ENCODE measurements at places on chromosomes 5 and 9.

DNA sequence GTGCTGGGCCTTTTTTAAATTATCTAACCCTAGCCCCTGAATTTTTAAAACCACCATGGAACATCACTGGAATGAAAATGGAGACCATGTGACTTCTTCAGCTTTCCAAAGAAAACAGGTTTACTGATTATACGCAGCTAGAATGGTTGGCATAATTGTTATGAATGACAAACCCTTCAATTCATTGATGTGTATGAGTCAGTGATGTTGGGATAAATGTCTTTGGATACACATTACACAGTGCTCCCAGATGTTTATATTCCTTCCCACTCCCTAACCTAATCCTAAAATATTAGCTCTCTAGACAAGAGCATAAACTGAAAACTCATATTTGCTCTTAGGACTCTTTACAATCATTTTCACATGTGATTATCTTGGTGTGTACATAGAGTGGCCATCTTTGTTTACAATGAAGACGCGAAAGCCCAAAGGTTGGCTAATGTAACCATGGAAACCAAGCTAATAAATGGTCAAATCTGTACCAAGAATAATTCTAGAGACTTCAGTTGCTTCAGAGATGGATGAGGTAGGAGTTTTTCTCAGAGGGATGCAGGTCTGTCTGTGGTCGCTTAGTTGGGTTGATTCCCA lies 131.2 kb upstream of the HMHB1 start:
- DNase-seq = no peak

- no peak for DNase-seq
These were observed 63.8 kb upstream of the RNF130 start for GRCh38 chr5:180135128-180135955.

DNA sequence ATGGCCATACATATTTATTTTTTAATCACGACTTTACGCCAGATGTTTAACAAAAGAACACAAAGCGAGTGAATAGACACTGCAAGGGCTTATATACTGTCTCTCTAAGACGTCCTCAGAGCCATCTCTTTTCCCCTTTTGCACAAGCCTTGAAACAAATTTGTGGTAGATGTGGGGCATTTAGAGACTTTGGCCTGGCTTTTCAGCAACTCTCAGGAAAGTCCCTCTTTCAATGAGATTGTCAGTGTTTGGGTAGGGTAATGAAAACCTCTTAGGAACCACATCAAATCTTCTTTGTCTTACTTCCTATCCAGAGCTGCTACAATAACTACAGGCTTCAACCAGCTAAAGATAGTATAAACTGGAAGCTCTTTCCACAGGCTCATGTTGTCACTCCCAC lies 380.0 kb downstream of the ANXA1 start:
- no peak for DNase-seq

DNA sequence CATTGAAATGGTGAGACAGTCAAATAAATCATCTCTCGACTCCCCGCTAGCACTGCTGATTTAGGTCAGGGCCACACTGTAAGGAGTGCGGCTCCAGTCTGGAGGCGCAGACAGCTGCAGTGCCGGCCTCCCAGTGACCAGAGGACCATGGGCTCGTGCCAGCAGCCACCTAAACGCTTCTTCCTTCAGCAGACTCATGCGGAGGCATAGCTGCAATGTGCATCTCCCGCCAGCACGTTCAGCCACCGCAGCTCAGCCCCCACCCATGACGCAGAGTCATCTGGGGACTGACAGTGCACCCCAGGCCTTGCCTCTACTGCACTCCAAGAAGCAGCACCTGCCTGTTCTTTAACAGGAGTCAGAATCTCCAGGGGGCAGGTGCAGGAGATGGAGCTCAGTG lies 13.6 kb upstream of the MAPK9 start:
- DNase-seq = no peak

- DNase-seq = no peak
These were observed 16.3 kb downstream of the SDHA start for GRCh38 chr5:234450-234849.

GRCh38 chr9:16721972-16722371 lies 148.5 kb downstream of the BNC2 start:
- DNase-seq = no peak

DNA sequence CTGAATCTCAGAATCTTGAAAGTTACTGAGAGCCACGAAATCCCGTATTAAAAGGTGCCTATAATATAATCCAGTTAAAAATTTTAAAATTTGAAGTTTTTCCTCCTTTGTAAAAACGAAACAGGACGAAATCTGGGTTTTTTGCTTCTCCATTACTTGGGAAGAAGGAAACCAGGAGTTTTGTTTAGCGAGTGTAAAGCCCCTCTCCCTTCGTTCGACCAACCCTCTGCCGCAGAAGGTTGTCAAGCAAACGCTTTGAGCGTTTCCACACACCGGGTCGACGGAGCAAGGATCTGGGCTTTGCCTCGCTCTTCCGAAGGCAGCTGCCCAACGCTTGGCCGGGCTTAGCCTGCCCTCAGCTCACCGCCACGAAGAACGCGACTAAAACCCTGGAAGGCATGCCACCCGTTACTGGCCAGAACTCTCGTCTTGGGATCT lies 1.6 kb upstream of the FOXE1 start:
- DNase-seq = no peak

GRCh38 chr5:172971482-172971881 lies 12.1 kb upstream of the ATP6V0E1 start:
- DNase-seq = no peak

GRCh38 chr5:4947893-4948536 lies 192.1 kb upstream of the ADAMTS16 start:
- DNase-seq = no peak

DNA sequence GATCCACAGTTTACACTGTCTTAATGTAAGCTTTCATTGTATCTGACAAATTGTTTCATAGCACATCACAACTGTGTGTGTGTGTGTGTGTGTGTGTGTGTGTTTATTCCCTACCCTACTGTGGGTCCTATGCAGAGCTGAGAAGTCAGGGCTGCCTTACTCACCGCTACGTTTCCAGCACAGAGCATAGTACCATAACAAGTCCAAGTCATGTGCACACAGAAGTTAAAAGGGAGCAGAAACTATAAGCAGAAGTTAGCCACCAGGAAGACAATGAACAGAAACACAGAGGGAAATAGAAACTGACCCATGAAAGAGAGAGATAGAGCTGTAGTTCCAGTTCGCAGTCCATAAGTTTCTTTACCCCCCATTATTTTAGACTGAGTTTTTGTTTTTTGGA lies 38.2 kb upstream of the DMXL1 start:
- no peak for DNase-seq

GRCh38 chr9:20722221-20722620 lies 38.2 kb downstream of the FOCAD start:
- no peak for DNase-seq

GRCh38 chr5:141493500-141494422 lies 4.9 kb downstream of the PCDHGC5 start:
- no peak for DNase-seq

DNA sequence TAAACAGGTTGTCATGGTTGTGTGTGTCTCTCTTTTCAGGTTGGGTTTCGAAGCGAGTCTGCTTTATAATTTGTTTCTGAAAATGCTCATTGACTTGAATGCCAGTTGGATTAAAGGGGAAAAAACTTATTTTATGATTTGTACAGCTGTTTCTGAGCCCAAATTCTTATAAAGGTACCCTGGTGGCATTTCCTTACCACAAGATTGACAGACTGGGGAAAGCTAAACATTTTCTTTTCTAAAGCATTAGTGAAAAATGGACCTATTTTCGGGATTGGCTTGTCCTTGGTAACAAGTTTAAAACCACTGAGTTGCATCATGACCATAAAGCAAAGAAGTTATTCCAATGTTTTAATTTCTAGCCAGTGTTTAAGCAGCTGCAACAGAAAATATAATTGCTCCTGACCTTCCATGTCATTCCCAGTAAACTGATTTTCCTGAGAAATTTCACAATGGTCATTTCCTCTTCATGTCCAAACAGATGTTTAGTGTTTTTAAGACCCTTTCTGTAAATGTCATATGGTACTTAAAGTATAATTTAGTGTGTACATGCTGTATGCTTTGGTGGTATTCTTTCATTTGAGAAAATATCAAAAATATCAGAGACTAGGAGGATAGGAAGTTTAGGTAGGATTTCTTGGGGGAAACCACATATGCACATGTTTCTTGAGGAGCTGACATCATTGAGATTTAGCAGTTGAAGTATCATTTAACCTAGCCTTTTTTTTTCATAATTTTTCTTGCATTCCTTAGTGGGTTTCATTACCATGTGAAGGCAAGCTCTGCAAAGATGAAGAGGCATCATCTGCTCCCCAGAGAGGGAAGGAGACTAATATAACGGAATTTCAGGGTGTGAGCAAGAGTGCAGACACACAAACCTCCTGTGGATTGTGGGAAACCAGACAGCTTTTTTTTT lies 667.1 kb upstream of the RGMB start:
- no peak for DNase-seq
